ENCODE measurements at places on chromosomes 7 and 10.
A peak's percentile ranks its signal among the peaks of the same experiment; 100 is the strongest.

GRCh38 chr10:94546049-94546900 is 687 bp downstream of the HELLS start:
- no peak for DNase-seq

DNA sequence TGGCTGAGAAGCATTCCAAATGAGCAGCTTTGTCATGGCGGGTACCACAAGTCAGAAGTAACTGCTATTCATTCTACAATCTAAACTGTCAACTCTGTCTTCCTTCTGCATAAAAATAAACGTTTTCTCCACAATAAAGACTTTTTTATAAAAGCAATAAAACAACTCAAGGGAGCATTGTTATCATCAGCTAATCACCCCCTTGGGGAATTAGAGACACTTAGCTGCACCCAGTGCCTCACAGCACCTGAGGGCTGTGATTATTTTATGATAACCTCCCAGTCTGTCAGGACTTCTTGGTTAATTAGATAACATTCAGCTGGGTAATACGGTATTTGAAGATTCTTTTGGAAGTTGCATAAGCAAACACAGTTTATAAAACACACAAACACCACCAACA is 155.6 kb downstream of the PPP1R3A start:
- no peak for DNase-seq

DNA sequence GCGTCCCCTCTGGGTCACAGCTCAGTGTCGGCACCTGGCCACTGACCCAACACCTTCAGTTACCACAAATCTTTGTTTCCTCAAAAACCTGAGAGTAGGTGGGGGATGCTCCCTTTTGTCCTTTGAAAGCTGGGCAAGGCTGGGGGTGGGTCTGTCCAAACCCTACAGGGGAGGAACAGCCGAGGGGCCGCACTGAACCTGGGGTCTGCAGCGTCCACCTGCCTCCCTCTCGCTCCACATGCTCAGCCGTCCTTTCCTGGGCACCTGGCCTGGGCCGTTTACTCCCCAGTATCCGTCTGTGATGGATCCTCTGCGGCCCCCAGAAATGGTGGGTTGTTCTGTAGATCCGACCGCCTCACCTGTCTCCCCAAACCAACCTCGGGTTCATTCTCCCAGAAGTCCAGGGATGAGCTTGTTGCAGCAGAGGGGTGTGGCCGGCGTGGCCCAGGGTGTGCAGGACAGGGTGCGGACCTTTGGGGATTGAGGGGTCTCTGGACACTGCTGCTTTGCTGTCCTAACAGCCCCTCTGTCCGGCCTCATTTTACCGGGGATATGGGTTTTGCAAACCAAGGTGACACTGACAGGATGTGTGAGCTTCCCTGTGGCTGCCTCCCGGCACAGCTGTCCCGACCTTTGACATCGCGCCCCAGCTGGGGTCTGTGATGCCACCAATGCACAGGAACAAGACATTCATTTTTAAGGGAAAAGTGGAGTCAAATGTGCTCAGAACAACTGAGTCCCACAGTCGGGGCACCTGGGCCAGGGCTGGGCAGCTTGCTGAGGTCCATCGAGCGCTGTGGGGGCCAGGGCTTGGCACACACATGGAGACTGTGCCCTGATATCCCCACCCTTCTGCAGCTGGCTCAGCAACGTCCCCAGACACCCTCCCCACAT is 115.9 kb downstream of the VIPR2 start:
- DNase-seq: no peak

- DNase-seq: no peak
These were observed 12.1 kb downstream of the TFR2 start for GRCh38 chr7:100629117-100629716.

GRCh38 chr10:110361800-110362456 is 57.2 kb upstream of the SMNDC1 start:
- no peak for DNase-seq

DNA sequence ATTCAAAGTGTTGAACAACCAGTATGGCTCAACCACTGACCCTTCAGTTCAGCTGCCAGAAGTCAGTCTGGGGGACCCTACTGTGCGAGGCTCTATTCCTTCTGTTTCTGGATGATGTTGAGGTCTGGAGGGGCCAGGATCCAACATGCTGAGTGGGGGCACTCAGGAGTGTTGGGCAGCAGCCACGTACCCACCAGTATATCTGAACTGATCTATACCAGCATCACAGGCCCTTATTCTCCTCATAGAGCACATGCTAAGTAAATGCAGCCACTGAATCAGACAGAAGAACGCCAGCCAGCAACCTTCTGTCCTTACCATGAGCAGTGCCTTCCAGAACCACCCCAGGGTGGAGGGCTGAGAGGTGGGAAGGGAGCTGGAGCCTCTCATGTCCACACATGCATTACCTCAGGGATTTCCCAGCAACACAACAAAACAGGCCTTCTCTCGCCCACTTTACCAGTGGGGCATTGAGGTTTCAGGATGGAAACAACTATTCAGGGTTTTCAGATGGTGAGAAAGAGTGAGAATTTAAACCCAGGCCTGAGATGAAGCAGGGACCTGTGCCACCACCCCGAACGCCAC is 6.8 kb upstream of the MSMB start:
- no peak for DNase-seq

GRCh38 chr10:73218431-73219191 is 28.4 kb downstream of the DNAJC9 start:
- DNase-seq: peak; percentile 3

GRCh38 chr10:78532480-78533042 is 498.9 kb downstream of the RPS24 start:
- no peak for DNase-seq

DNA sequence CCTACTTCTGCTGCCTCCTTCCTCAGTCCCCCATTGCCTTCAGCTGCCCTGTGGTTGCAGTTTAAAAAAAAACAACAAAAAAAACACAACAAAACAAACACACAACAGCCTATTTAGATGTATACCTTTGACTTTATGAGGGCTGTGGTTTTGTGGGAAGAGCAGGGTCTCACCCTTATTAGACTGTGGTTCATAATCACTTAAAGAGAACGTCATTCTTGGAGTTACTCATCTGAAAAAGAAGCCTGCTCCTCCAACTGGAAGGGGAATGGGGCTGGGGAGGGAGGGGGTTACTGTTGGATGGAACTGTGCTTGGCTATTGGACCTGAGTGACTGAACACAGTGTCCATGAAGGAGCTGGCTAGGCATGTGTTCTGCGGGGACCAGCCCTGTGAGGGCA is 48.1 kb downstream of the SDK1 start:
- no peak for DNase-seq

DNA sequence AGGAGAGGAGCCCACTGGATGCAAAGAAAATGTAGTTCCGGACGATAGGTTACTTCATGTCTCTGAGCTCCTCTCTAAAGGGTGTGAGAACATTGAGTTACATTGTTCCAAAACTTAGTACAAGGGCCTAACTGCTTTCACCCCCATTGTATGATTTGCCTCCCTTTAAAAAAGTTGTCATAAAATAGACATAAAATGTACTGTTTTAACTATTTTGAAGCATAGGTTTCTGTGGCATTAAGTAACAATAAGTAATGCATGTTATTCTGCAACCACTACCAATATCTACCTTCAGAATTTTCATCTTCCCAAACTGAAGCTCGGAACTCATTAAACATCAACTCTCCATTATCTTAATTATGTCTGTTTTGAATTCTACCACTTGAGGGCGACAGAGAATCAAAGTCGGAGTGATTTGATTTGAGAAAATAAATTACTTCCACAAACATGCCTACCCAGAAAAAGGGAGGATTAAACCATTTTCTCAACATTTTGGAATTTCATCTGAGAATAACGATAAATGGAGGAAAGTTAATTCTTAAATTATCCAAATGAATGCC is 2.7 kb downstream of the IGFBP1 start:
- peak; percentile 45 for DNase-seq

- no peak for DNase-seq
These were observed 4.6 kb downstream of the SEC23IP start for GRCh38 chr10:119896937-119897770.

DNA sequence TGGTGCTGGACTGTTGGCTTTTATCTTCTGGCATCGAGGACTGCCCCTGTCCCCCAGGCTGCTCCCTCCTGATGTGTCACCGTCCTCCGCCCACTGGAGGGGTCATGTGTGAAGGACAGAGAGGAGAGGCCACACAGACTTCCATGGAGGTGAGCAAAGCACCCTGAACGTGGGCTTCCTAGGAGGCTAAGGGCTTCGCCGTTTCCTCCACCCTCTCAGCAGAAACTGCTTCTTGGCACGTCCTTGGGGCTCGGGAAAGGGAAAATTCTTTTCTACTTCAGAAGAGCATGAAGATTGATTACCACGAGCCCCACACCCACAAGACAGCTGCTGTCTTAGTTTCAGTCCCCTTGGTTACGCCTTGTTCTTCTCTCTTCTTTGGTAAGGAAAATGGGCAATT is 218.2 kb downstream of the CCDC3 start:
- no peak for DNase-seq

- no peak for DNase-seq
These were observed 8.2 kb upstream of the PAXIP1 start for GRCh38 chr7:155011086-155011485.

DNA sequence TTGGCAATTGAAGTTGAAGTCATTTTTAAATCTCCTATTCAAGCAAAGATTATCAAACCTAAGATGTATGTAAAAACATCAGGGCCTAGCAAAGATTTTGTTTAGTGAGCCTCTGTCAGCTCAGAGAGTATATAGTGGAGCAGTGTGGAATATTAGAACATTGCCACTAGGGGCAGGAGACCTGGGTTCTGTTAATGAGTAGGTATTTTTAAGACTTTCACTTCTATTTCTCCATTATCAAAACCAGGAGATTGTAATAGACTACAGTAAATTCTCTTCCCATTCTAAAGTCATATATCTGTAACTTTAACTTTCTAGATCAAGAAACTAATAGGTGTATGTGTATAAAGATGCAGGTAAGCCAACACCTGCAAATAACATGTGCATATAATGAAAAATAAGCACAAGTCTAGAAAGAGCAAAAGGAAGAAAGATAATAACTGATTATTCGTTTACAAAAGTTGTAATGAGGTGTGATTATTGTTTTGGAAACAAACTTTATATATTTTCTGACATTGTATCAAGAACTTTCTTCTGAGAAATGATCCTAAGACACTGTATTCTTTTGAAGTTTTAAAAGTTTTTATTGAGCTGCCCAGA is 64.4 kb downstream of the KCND2 start:
- peak; percentile 29 for DNase-seq

DNA sequence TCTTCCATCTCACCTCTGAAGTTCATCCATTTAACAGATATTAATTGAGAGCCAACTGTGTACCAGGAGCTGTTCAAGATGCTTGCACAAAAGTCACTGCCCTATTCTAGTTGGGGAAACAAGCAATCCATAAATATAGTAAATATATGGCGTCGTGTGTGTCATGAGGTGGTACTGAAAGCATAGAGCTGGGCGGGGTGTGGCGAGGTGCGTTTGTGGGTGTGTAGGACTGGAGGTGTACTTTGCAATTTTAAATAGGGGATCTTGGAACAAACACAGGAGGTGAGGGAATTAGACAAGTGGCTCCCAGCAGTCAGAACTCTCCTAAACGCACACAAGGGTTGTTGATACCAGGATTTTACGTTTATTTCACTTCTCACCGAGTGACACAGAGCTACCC is 490 bp upstream of the ZNF239 start:
- DNase-seq: no peak

- no peak for DNase-seq
These were observed 39.6 kb downstream of the GLI3 start for GRCh38 chr7:42197451-42197850.

GRCh38 chr10:983971-984655 is 4.1 kb upstream of the GTPBP4 start:
- DNase-seq: no peak

DNA sequence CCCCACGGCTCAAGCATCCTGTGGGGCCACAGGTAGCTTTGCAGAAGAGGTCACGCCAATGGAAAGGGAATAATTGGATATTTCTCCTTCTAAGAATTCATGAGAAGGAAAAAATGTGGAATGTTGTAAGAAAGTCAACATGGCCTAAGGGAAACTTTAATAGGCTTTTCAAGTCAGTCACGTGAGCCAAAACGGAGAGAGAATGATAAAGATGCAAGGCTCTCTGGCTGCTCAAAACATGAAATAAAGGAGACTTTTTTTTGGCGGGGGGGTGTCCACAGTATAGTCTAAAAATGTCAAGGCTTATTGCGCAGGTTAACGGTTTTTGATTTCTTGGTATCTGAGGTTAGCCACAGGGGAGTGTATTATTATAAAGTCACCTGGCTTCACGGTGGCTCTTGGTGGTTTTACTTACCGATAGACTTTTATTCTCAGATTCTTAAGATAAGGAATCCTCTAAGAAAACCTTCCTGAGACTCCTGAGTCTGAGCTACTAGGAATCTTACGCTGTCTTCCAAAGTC is 148.1 kb downstream of the ARHGAP21 start:
- no peak for DNase-seq

- DNase-seq: no peak
These were observed 214.7 kb downstream of the DNAJB6 start for GRCh38 chr7:157551325-157552070.

DNA sequence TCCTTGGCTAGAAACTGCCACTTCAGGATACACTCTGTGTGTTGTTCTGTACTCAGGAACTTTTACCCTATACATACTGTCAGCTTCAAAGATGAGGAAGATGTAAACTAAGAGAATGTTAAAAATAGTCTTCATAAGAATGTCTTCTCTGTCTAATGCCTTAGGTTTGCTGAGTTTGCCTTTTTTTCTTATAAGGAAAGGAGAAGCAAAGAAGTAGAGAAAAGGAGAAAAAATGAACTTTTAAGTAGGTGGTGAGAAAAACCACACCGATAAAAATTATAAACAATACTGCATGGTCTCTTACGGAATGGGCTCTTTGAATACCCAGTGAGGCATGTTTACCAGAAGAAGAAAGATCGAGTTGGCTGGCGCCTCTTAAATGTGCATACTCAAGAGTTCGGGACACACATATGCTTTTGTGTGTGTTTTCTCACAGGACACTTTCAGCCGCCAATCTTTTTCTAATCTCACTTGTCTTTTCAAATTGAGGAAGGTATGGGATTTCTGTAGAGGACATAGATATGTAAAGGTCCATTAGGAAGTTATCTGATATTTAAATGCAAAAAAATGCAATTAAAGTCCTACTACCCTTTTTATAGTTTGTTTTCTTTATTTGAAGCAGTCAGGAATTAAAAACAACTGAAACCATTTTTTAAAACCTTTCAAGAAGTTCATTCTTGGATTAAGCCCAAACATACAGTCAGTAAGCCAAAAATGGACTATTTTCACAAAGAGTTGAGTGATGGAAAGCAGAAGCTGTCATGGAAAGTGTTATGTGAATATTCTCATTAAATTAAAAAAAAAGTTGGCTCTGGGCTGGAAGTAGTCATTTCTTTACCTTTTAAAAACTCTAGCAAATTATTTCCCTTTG is 100.6 kb upstream of the MDFIC start:
- DNase-seq: no peak

Data from NCI-H1694 (cell line).